HFFc6 (cell line): ENCODE measurements at places on chromosomes 11 and 22.

GRCh38 chr11:27694992-27695391, 5.3 kb downstream of the BDNF start:
- no peak for DNase-seq

DNA sequence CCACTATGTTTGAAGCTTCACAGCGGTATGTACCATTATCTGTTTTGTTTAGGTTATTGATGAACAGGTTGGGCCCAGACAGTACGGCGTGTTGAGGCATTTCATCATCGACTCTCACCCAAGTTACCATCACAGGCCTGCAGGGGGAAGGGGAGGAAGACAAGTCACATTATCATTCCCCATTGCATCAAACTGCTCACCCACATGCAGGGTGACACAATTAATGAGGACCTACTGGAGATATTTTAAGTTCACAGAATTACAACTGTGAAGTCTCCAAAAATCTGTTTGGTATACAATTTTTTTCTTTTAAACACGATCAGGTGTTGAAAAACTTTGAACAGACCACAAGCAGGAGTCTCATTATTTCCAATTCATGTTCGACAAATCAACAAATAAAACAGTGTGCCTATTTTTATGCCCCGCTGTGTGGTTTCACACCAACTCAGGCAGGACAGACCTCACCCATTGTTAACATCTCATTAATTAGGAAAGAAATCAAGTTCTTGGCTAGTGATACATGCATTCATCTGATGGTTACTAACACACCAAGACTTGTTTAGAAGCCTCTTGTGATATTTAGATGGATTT, 289.5 kb downstream of the CADM1 start:
- DNase-seq = no peak

GRCh38 chr11:123330471-123330870, 99.6 kb upstream of the GRAMD1B start:
- DNase-seq = no peak

- peak; percentile 42 for DNase-seq
Observed at GRCh38 chr11:68040101-68040956, 1.5 kb downstream of the TCIRG1 start.

- peak; percentile 47 for DNase-seq
Observed at GRCh38 chr11:123536690-123537437, 106.8 kb downstream of the GRAMD1B start.

DNA sequence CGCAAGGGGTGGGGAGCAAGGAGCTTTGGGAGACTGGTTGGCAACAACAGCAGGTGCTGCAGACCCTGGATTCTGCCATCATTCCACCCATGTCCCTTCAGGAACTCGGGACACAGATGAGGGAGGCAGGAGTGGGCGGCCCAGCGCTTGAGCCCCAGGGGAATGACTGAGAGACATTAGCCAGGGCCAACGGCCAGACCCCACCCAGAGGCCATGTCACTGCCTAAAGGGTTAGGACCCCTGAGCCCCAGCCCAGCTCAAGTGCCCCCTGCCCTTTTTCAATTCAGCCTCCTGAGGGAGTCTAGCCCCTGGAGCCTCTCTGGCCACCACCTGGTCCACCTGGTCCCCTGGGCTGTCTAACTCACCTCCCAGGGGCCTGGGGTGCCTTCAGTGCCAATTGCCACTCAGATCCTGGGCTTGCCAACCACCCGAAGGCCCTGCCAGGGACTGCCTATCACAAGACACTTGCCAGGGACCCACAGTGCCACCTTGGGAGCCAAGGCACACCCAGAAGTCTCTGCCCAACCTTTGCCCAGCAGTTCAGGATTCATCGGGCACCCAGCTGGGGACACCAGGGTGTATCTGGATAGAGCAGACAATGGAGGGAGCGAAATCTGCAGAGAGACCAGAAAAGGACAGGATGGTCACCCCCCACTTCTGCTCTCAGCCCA, 16.6 kb downstream of the MFNG start:
- no peak for DNase-seq

- DNase-seq = no peak
Observed at GRCh38 chr11:623349-623869, 1.3 kb downstream of the CDHR5 start.

- DNase-seq = no peak
Observed at GRCh38 chr11:121578251-121578976, 125.6 kb upstream of the SORL1-AS1 start.

DNA sequence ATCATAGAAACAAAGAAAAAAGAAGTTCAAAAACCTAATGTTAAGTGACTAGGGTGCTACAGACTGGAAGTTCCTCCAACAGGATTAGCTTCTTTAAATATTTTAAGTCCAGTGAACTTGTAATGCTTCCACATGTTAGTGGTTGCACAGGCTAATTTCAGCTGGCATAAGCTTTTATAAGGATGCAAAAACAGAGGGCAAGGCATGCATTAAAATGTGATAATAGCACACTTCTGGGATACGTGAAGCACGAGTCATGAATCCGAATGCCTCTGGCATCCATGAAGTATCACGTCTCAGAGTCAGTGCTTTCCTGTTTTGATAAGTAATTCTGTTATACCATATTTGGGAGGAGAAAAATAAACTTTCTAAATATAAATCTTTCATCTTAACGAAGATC, 106.8 kb downstream of the DCDC1 start:
- peak; percentile 29 for DNase-seq

DNA sequence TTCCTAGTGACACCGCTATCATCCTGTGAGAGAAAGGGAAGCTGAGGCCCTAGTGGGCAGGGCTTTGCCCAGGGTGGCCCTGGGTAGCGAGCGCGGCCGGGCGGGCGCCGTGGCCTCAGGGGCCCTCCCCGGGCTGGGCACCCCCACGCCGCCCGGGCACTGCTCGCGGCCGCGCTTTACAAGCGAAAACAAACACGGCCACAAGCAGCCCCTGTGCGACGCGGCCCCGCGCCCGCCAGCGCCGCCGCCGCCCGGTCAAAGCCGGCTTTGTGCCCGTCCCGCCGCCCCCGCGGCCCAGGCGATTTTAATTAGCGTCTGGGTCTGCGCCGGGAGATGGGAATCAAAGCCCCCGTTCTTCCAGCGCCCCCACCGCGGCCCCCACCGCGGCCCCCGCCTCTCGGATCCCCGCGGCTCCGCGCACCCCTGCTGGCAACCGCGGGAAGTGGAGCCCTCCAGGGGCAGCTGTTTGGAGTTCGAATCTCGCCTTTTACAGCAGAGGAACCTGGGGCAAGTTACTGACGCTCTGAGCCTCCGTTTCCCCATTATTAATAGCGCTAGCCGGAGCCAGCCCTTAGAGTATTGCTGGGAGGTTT, 47.9 kb downstream of the CHRDL2 start:
- DNase-seq = no peak

DNA sequence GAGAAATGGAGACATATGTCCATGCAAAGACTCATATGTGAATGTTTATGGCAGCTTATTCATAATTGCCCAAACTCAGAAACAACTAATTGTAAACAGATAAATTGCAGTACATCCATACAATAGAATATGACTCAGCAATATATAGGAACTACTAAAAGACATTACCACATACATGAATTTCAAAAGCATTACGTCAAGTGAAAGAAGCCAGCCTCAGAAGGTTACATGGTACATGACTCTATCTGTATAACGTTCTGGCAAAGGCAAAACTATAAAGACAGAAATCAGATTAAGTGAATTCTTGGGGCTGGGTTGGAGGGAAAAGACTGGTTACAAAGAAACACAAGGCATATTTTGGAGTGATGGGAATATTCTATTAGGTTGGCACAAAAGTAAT, 7.2 kb downstream of the KCTD21 start:
- DNase-seq = no peak

GRCh38 chr11:115502636-115503082, 1.6 kb downstream of the CADM1 start:
- DNase-seq = no peak

- DNase-seq = no peak
Observed at GRCh38 chr11:34631737-34632104, 10.8 kb downstream of the EHF start.

GRCh38 chr11:130216221-130216550, 56.6 kb downstream of the ST14 start:
- DNase-seq = no peak

GRCh38 chr11:115974703-115975102, 470.5 kb upstream of the CADM1 start:
- no peak for DNase-seq

GRCh38 chr22:27576815-27577573, 224.6 kb downstream of the MN1 start:
- DNase-seq = no peak

GRCh38 chr11:30447058-30447640, 124.2 kb downstream of the ARL14EP start:
- DNase-seq = no peak

GRCh38 chr11:8015753-8016239, 28.7 kb downstream of the EIF3F start:
- DNase-seq = peak; percentile 45

- DNase-seq = no peak
Observed at GRCh38 chr11:15720460-15720859, 605.7 kb downstream of the INSC start.

DNA sequence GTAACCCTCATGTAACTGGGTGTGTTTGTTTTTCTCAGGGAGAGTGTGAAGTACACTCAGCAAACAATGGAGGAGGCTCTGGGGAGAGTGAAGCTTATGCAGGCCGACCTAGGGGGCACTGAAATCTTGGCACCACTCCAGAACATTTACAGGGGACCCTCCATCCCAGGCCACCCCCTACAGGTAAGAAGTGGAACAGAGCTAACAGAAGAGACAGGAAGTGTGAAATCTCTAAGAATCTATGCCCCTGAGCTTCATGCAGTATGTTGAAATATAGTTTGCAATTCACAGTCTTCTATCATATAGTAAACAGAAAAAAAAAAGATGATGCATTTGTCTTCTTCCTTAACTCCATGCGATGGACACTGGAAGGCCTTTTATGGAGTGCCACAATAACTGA, 8.4 kb downstream of the VWA5A start:
- no peak for DNase-seq

DNA sequence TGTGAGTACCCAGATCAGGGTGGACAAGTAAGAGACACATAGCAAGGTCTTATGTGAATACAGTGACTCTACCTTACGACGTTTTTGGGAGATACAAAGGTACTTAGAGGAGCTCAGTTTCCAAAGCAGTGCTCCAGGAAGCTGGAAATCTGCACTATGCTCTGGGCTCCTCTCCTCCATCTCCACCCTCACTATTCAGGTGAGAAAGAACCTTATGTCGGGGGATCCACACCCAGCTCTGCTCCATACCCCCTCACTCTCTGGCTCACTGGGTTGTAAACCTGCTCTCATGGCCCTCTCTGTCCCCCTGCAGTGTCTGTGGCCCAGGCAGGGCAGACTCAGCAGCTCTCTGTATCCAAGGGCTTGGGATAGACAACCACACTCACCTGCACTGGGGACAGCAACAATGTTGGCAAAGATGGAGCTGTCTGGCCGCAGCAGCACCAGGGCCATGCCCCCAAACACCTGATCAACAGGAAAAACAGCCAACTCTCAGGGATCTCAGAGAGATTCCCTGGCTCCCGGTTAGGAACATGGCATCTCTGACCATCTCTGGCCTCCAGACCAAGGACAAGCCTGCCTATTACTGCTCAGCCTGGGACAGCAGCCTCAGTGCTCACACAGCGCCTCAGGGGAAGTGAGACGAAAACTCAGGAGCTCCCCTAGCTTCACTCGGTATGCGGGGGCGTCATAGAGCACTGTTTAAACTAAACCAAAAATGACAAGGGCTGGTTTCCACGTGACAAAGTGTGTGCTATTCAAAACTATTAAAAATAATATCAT, 60.9 kb upstream of the TOP3B start:
- DNase-seq = no peak

DNA sequence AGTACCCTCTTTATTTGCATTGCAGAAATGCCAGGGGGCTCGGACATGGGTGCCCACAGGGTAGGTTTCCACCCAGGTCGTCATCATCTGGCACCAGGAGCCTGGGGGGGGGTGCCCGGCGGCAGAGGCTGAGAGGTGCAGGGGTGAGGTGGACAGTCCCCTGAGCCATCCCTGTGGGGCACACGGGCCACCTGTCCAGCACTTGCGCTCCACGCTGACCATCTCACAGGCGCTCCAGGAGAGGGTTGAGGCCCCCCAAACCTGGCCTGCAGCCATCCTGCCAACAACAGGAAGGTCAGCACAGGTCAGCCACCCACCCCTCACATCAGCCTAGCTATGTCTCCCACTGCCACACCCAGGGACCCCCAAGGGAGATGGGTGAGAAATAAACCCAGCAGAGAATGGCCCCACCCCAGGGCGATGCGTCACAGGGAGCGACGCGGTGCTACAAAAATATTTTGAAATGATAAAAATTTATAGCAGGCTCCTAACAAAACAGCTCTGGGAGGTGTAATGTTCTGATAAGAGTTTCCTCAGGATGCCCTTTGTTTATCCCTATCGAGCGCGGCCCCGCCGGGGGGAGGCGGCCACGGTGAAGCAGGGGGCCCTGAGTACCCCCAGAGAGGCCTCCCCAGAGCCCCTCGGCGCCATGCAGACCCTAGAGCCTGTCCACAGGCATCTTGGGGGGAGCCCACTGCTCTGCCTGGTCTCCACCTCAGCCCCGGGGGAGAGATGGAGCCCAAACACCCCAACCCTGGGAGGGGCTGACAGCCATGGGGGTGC, 21.0 kb upstream of the GNB1L start:
- no peak for DNase-seq

GRCh38 chr11:115848080-115848479, 343.9 kb upstream of the CADM1 start:
- no peak for DNase-seq

DNA sequence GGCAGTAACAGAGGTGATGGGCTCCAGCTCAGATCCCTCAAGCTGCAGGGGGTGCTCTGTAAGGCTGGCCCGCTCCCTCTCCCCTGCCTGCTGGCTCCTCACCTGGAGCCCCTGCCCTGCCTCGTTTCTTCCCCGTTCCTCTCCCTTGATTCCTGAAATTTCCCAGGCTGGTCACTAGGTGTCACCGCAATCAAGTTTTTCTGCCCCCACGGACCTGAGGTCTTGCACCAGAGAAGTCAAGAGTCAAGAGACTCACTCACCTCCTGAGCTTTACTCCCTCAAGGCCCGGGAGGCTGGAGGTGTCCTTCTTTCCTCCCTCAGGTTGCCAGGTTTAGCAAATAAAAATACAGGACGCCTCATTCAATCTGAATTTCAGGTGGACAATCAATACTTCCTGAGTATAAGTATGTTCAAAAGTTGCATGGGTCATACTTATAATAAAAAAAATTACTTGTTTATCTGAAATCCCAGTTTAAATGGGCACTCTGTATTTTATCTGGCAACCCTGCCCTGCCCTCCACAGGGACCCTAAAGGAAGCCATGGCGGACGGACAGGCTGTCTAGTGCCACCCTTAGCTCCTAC, 69.2 kb downstream of the SCUBE1 start:
- peak; percentile 33 for DNase-seq

- DNase-seq = peak; percentile 38
Observed at GRCh38 chr11:61162092-61162941, 1.1 kb upstream of the VPS37C start.
